ENCODE measurements at places on chromosomes 7 and 10.

GRCh38 chr10:103895411-103896186 is 22.4 kb downstream of the STN1 start:
- no peak for DNase-seq

DNA sequence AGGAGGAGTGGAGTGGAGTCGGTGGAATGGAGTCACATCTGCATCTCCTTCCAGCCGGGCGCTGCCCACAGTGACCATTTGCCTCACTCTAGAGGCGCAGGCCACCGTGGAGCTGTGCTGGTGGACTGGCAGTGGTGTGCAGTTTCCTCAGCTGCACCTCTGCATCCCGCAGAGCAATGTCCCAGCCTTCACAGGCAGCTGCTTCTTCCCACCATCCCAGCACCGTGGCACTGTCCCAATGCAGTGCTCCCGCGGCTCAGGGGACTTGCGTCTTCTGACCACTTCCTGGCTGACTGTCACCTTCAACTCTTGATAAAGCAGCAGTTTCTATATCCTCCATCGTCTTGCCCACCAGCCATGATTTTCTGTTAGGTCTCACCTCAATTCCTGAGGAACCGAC is 90.3 kb upstream of the SFMBT2 start:
- no peak for DNase-seq

- no peak for DNase-seq
These were observed 279.7 kb upstream of the MGMT start for GRCh38 chr10:129187331-129187730.

DNA sequence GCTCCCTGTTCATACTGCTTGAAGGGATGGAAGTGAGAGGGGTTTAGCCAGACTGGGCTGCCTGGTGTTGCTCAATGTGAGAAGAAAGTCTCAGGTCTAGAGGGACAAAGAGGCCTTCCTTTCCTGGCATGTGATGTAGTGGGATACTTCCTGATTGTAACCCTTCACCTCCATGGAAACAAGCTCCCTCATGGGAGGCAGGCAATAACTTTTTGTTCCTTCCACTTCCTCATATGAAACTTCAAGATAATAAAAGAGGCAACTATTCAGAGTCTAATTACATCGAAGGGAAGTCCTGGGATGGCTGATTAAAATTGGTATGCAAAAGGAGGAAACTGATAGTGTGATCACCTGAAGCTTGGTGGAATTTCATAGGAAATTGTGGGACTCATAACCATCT is 84.1 kb upstream of the ETV1 start:
- no peak for DNase-seq

DNA sequence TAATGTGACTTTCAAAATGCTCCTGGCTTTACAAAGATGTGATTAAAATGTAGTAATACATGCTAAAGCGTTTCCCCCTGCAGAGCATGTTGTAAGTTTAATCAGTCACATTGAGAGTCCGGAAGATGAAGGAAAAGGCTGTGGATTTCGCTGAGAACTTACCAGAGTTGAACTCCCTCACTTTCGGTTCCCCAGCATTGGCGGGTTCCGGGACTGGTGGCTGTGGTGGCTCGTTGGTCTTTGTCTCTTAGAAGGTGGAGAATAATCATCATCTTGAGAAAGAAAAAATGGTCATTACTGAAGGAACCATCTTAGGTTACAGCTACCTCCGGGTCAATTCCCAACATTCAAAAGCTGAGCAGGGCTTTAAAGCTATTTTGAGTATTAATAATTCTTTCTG is 9.6 kb upstream of the NUPR2 start:
- DNase-seq: no peak

- no peak for DNase-seq
These were observed 198.6 kb downstream of the TMEM178B start for GRCh38 chr7:141272417-141272816.

GRCh38 chr10:3136763-3137611 is 35.6 kb downstream of the PITRM1 start:
- peak; percentile 34 for DNase-seq

- DNase-seq: no peak
These were observed 37.4 kb upstream of the EPHB6 start for GRCh38 chr7:142817506-142817905.

GRCh38 chr10:100167553-100168312 is 18.1 kb downstream of the ERLIN1 start:
- DNase-seq: no peak

DNA sequence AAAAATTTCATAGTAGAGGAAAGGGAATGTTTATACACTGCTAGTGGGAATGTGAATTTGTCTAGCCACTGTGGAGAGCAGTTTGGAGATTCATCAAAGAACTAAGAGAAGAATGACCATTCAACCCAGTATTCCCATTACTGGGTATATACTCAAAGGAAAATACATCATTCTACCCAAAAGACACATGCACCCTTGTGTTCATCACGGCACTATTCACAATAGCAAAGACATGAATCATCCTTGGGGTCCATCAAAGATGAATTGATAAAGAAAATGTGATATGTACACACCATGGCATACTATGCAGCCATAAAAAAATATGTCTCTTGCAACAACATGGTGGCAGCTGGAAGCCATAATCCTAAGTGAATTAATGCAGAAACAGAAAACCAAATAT is 825.7 kb downstream of the TNS3 start:
- DNase-seq: no peak

DNA sequence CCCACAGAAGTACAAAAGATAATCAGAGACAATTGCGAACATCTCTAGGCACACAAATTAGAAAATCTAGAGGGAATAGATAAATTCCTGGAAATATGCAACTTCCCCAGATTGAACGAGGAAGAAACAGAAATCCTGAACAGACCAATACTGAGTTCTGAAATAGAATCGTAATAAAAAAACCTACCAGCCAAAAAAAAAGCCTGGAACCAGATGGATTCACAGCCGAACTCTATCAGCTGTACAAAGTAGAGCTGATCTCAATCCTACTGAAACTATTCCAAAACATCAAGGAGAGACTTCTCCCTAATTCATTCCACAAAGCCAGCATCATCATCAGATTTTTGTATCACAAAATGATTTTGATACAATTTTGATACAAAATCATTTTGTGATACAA is 206.4 kb downstream of the REEP3 start:
- DNase-seq: no peak

DNA sequence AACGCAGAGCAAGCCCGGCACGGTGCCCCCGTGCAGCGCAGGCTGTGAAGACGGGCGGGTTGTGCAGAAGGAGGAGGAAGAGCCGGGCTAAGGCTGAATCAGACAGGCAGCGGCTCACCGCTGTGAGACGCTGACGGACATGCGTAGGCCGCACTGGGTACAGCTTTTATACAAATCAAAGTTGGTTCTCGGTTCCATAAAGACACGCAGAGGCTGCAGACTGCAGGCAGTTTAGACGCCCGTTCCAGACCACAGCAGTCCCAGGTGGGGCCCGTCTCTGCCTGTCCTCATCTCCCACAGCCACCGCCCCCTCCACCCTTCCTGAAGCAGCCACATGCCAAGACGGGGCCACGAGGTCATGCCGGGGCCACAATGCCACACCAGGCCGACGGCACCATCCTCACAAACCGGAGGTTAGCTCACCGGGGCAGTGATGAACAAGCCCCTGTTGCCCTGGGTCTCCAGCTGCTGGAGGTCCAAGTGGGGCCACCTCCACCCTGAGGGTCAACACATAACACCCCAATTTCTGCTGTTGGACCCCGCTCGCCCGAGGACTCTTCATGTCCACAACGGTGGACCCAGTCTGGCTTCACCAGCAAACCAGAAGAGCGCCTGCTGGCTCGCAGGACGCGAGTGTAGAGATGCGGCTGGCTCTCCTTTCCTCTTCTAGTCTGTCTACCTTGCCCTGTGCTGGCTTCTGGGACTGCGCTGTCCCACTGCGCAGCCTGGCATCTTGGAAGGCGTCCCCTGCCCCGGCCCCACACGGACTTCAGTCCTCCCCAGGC is 227.2 kb downstream of the ELFN1 start:
- DNase-seq: no peak
